Central memory CD8-positive, alpha-beta T cell (primary cell): ENCODE measurements at places on chromosomes 2 and 18.

GRCh38 chr2:10042301-10043161 lies 819 bp upstream of the KLF11 start:
- no peak for DNase-seq

DNA sequence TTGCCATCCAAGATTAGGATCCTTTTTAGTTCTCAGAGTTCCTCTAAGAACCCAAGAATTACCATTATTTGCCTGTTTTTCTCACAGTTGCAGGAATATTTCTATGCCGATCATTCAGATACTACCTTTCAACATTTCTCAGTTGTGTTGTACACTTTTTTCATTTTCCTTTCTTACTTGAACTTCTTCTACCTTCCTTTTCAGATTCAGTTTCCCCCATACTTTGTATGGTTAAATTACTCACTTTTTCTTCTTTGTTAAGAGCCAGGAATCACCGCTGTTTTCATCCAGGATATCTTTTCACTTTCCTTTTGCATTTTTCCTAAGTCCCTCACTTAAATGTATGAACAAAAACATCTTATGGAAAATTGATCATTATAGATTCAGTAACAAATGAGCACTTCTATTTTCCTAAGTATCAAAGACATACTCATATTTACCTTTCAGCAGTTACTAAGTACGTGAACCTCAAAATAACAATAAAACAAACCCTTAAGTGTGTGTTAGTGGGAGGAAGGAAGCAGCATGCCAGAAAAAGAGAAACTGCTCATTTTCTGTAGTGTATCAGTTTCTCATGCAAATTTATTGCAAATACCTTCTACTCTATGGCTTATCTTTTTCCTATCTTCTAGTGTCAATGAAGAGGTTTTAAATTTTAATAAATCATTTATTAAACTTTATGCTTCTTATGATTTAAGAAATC lies 64.3 kb upstream of the STAT1 start:
- no peak for DNase-seq

DNA sequence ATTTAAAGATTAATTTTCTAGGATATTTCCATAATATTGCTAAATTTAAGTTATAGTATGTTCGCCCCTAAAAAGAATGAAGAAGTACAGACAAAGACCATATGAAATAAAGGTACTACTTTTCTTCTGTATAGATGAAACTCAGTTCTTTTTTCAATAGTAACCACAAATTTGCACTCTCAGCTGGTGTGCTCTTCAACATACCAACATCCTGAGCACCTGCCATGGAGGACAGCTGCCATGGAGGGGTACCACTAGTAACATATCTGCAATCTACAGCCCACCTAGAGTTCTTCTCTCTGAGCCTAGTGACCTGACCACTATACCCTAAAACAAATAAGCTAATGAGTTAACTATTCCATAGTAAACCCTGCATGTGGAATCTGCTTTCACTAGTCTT lies 36.8 kb upstream of the ERCC3 start:
- no peak for DNase-seq

DNA sequence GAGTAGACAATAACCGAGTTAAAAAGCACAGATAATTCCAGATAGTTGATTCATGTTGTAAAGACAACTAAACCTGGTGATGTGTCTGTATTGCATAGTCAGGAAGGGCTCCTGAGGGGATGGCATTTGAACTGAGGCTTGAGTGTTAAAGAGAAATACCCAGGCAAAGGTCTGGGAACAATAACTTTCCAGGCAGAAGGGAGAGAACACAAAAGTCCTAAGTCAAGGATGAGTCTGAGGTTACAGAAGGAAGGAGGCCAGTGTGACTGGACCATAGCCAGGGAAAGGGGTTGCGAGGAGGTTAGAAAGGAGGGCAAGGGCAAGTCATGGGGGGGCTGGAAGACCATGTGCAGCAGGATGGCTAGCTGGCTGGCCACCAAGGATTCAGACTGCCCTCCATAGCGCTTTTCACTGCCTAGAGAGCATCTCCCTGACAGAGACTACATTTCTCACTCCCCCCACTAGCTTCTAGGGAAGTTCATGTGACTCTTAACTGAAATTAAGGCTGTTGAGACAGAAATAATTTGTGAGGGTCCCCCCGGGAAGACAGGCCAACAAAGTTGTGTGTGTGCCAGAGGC lies 135.5 kb upstream of the CREB1 start:
- no peak for DNase-seq

GRCh38 chr2:26642429-26642828 lies 1.3 kb upstream of the CIB4 start:
- DNase-seq: no peak

DNA sequence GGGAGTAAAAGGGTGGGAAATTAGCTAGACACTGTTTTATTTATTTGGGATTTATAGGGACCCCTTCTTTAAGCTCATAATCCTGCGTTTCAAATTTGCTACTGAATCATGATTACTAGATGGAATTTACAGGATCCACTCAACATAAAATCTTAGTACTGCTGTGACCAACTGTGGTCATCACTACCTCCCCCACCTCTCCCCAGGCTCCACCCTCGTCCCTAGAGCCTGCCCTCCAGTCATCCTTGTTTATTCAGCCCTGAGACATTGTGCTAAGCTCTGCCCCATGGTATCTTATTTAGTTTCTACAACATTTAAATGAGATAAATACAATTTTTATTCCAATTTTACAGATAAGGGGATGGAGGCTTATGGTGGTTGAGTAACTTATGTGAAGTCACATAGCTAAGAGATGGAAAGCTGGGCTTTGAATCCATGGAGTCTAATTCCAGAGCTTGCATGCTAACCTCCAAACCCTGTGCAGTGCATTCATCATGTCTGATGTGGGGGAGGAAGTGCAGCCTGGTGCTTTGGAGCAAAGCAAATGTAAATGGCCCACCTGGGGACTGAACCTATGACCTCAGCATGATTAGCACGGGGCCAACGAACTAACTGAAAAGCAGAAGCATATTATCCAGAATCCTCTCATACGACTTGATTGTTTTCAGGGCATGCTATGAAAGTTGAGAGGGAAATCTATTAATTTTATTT lies 502.4 kb downstream of the TMEM182 start:
- DNase-seq: no peak

DNA sequence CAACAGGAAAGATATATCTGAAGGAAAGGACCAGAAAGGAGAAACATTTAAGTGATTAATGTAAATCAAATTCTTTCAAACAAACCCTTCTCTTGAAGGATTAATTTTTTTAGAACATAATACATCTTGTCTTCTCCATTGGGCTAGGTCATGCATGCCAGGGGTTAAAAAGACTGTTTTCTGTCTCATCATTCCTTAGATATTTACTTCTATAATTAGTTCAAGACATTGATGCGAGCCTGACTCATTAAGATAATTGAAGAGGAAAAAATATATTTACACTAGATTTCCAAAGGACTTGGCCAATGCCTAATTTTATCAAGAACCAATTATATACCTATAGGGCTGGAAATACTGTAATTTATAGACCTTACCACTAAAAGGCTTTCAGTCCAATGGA lies 166.6 kb upstream of the SETBP1 start:
- DNase-seq: no peak

DNA sequence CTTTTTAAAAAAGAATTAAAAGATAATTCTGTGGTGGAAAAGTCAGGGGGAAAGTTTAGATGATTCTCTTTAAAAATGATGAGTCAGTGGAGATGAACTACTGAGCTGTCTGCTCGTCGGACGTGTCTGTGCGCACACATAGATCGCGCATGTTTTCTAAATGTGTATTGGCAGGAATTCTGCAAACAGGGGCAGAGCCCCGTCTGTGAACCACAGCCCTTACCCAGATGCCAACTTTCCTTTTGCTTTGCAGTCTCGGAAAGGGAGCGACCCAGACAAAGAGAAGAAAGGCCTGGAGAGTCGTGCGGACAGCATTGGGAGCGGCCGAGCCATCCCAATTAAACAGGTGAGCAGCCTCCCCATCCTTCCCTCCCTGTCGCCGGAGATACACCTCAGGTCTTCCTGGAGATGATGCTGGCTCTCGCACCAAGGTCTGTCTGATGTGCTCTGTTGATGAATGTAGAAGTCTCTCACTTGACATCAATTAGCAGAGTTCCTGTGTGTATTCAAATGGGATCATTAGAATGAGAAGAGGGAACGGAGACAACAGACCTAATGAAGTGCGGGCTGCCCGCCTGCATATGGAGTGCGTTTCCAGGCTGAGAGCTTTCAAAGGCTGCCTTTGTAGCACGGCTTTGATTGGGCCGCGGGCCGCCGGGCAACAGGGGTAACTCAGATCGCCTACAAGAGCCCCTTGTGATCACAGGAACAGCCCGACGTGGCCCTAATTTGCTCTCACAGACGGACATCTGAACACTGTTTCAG lies 313.3 kb downstream of the AGAP1 start:
- no peak for DNase-seq

DNA sequence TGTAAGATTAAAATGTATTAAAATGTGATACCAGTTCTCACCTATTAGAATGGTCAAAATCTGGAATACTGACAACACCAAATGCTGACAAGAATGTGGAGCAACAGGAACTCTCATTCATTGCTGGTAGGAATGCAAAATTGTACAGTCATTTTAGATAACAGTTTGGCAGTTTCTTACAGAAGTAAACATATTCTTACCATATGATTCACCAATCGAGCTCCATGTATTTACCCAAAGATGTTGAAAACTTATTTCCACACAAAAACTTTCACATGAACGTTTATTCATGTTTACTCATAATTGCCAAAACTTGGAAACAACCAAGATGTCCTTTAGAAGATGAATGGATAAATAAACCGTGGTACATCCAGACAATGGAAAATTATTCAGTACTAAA lies 1193.5 kb upstream of the ACVR2A start:
- no peak for DNase-seq

- DNase-seq: no peak
Observed at GRCh38 chr18:68418881-68419280, 296.0 kb downstream of the TMX3 start.
